Left ventricle myocardium inferior (tissue), 1 donor: ENCODE measurements at places on chromosomes 7 and 10. TPM values are rescaled to one million over a fixed set of nuclear protein-coding genes. Genes with fewer than 3 reads are reported as not detected.

SFRP4 gene
- total RNA-seq: 2.1 TPM

PRKCQ gene
- total RNA-seq: 0.16 TPM

IL6 gene
- total RNA-seq: 0.69 TPM

TSPAN12 gene
- total RNA-seq: 68.7 TPM

CYP2C19 gene
- total RNA-seq: not detected

IL15RA gene
- 6.0 TPM for total RNA-seq

SLC26A3 gene
- total RNA-seq: 0.33 TPM

SPDYE9 gene
- total RNA-seq: not detected

OR13A1 gene
- not detected for total RNA-seq

UROS gene
- total RNA-seq: 80.4 TPM

SYT15 gene
- 1.9 TPM for total RNA-seq

GRCh38 chr10:17506856-17507471, 52.6 kb upstream of the ST8SIA6 start:
- no peaks in the 10 kb centered on the region for H3K27me3 ChIP-seq
- peaks cover under 1% of the 10 kb centered on the region for H3K4me1 ChIP-seq
- H3K27ac ChIP-seq: no peak overlapping the region

DNA sequence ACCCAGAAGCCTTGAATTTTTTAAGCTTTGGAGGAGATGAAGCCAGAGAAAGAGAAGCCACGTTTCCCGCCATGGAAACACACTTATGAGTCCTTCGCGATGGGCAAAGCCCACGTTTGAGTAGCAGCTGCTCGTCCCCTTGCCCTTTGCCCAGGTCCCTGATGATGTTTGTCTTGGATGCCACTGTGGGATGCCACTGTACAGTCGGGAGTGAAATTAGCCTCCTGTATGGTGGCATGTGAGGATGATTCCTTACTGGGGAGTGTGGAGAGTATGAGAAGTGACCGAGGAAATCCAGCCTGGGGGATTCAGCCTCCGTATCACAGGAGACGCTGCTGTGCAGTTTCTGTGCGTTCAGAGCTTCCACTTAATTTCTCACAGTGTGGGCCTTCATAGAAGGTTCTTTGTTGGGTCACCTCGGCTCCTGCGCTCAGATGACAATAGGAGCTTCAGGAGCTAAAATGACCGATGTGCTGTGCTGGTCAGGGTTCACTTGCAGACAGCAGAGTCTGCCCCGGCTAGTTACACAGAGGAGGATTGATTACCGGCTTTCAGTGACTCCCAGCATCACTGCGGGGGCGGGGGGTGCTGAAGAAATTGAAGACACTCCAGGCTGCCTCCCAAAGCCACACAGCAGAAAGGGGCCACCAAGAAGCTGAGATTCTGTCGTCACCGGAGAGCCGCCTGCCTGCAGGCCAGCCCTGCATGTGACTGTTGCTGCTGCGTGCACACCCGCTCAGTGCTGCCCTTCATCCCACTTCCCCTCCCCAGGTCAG, 122.1 kb upstream of the SFMBT2 start:
- H3K4me1 ChIP-seq: no peaks in the 10 kb centered on the region
- no peaks in the 10 kb centered on the region for H3K36me3 ChIP-seq
- no peak overlapping the region for H3K27ac ChIP-seq
- no peak for DNase-seq
- peaks cover 39% of the 10 kb centered on the region for H3K27me3 ChIP-seq
- H3K4me3 ChIP-seq: no peak overlapping the region

GRCh38 chr7:133633055-133633454, 380.2 kb downstream of the EXOC4 start:
- H3K27ac ChIP-seq: no peak overlapping the region
- peaks cover 17% of the 10 kb centered on the region for H3K36me3 ChIP-seq
- H3K27me3 ChIP-seq: no peaks in the 10 kb centered on the region
- no peak for DNase-seq
- no peak overlapping the region for H3K4me3 ChIP-seq
- no peaks in the 10 kb centered on the region for H3K4me1 ChIP-seq

- H3K4me1 ChIP-seq: peaks cover 16% of the 10 kb centered on the region
- no peak overlapping the region for H3K27ac ChIP-seq
- no peaks in the 10 kb centered on the region for H3K27me3 ChIP-seq
- no peak overlapping the region for H3K4me3 ChIP-seq
- H3K36me3 ChIP-seq: peaks cover 48% of the 10 kb centered on the region
- no peak for DNase-seq
Measured at GRCh38 chr7:94410413-94411187, 15.9 kb downstream of the COL1A2 start.

- DNase-seq: no peak
- peak overlapping the region; percentile 62 for H3K4me3 ChIP-seq
- H3K27me3 ChIP-seq: peaks cover 100% of the 10 kb centered on the region
- peak overlapping the region; percentile 22 for H3K27ac ChIP-seq
- H3K36me3 ChIP-seq: no peaks in the 10 kb centered on the region
Measured at GRCh38 chr7:25857376-25858067, 294.5 kb upstream of the NFE2L3 start.

GRCh38 chr10:95440756-95441546, 120.2 kb downstream of the SORBS1 start:
- H3K27ac ChIP-seq: peak overlapping the region; percentile 92
- no peaks in the 10 kb centered on the region for H3K27me3 ChIP-seq
- no peak overlapping the region for H3K4me3 ChIP-seq
- peaks cover 13% of the 10 kb centered on the region for H3K36me3 ChIP-seq

DNA sequence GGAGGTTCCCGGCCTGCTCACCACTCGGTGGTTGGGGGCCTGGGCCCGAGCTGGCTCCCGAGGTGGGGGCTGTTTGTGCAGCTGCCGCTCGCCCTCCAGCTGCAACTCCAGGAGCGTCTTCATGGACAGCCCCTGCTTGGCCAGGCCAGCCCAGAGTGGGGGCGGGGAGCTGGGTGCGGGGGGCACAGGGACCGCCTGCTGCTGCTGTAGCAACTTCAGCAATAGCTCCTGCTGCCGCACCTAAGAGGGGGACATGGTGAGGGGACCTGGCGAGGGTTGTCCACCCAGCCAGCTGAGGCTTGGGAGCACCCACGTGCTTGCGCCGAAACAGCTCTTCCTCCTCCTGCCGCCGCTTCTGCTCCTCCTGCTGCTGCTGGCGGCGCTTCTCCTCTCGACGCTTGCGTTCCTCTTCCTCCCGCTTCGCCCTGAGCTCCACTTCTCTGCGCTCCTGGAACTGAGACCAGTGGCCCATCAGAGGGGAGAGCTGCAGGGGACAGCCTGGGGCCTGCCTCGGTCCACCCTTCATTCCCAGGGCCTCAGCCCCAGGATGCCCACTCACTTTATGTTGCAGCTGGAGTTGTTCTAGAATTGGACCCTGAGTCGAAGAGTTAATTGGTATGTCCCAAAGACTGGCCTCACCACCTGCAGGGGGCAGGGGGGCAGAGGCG, 9.6 kb downstream of the GNB2 start:
- H3K27ac ChIP-seq: no peak overlapping the region
- H3K4me1 ChIP-seq: peaks cover 35% of the 10 kb centered on the region
- no peak for DNase-seq

DNA sequence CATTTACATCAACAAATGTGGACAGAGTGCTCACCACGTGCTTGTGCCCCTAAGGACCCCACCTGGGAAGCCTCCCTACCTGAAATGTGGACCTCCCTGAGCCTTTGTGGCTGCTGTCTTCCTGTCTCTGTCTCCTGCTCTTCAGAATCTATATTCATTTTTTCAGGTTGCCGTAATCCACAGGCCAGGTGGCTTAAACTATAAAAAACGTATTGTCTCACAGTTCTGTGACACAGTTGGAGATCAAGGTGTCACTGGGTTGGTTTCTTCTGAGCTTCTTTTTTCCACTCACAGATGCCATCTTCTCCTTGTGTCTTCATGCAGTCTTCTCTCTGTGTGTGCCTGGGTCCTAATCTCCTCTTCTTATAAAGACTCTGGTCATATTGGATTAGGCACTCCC, 5.6 kb upstream of the VSTM4 start:
- no peak overlapping the region for H3K4me3 ChIP-seq
- no peaks in the 10 kb centered on the region for H3K27me3 ChIP-seq

GRCh38 chr10:113045147-113046055, 95.4 kb downstream of the TCF7L2 start:
- no peak overlapping the region for H3K4me3 ChIP-seq
- H3K27ac ChIP-seq: no peak overlapping the region
- H3K36me3 ChIP-seq: peaks cover 2% of the 10 kb centered on the region
- DNase-seq: no peak

- H3K27me3 ChIP-seq: peaks cover 14% of the 10 kb centered on the region
- no peaks in the 10 kb centered on the region for H3K36me3 ChIP-seq
- H3K4me1 ChIP-seq: peaks cover 81% of the 10 kb centered on the region
- peak overlapping the region; percentile 81 for H3K4me3 ChIP-seq
- H3K27ac ChIP-seq: peak overlapping the region; percentile 95
- DNase-seq: no peak
Measured at GRCh38 chr7:140638173-140638791, 2.3 kb downstream of the DENND2A start.

DNA sequence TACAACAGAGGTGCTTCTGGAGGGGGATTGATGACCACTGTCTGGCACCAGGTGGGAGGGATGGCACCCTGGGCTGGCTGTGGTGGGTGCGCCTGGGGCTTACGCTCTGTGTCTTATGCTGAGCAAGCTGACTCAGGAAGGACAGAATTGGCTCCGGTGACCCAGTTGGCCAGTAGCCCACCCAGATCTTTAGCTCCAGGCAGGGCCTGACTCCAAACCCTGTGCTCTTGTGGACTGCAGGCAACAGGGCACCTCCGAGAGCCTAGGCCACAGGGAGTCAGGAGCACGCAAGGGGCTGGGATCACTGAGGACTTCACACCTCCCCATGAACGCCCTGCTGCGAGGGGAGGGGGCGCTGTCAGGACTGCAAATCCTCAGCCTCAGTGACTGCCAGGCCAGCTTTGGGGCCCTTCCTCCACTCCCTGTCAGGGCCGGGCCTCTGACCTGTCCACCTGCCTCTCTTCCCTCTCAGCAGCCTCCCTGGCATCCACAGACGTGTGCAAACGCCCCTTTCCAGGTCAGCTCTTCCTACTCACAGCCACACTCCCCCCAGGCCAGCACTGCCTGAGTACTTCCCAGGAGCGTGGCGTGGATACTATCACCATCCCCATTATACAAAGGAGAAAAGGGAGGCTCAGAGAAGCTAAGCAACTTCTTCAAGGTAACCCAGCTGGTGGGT, 118.7 kb downstream of the SLIT1 start:
- H3K27me3 ChIP-seq: peaks cover 57% of the 10 kb centered on the region
- H3K4me3 ChIP-seq: no peak overlapping the region
- no peak overlapping the region for H3K27ac ChIP-seq
- H3K36me3 ChIP-seq: no peaks in the 10 kb centered on the region
- no peaks in the 10 kb centered on the region for H3K4me1 ChIP-seq
- DNase-seq: no peak

- DNase-seq: no peak
- no peaks in the 10 kb centered on the region for H3K27me3 ChIP-seq
- peaks cover 40% of the 10 kb centered on the region for H3K36me3 ChIP-seq
Measured at GRCh38 chr7:35905555-35905954, 104.7 kb downstream of the SEPTIN7 start.

DNA sequence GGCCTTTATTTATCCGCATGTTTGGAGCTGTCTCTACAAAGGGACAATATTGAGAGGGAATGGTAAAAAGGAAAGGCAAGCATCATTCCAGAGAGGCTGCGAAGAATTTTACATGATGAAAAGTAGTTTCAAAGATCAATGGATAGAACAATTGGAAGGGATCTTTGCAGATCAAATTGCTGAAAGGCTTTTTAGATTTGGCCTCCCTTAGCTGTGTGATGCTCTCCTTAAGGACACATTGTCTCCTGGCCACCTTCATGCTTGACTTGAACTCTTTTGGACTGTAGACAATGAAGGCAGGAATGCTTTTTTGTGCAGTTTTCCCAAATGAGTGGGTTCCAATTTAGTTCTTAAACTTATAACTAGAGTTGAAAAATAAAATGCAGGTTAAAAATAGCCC, 344.7 kb downstream of the ARL4A start:
- no peak for DNase-seq
- H3K4me1 ChIP-seq: peaks cover 21% of the 10 kb centered on the region
- H3K27me3 ChIP-seq: no peaks in the 10 kb centered on the region
- no peak overlapping the region for H3K4me3 ChIP-seq
- H3K36me3 ChIP-seq: no peaks in the 10 kb centered on the region
